ENCODE measurements at places on chromosomes 12 and 14.

DNA sequence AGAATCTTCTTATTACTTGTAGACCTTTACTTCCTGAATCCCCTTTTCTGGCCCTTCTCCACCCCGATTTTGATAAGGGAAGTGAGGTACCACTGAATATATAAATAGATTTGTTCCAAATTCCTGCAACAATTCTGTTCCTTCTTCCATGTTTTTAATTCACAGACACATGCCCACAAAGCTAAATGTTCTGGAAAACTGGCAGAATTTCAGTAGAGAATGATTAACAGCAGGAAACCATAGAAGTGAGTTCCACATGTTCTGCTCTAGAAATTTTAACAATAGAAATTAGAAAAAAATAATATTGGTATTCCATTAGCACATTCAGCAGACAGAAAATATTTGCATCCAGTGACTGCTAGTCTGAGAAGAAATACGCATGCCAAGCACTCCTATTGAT is 139.6 kb downstream of the SLC2A13 start:
- DNase-seq, result no peak

- DNase-seq, result peak; percentile 41
Measured at GRCh38 chr12:45745861-45746277, 16.4 kb downstream of the ARID2 start.

- DNase-seq, result peak; percentile 90
Measured at GRCh38 chr12:16349131-16349460, 1.7 kb downstream of the MGST1 start.

DNA sequence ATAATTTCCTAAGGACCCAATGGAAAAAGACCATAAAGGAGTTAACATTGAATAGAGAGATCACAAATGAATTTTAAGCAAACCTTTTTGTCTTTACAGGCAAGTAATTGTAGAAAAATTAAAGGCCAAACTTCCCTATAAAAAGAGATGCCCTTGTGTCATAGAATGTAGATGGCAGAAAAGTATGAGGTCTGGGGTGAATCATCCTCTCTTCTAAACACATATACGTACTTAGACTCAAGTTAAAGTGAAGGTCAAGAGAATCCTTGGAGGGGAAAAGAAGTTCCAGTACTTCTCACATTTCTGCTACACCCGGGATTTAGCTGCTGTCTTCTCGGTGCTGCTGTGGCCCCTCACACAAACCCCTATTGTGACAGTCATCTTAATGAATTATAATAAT is 116.2 kb upstream of the ARID2 start:
- peak; percentile 14 for DNase-seq

DNA sequence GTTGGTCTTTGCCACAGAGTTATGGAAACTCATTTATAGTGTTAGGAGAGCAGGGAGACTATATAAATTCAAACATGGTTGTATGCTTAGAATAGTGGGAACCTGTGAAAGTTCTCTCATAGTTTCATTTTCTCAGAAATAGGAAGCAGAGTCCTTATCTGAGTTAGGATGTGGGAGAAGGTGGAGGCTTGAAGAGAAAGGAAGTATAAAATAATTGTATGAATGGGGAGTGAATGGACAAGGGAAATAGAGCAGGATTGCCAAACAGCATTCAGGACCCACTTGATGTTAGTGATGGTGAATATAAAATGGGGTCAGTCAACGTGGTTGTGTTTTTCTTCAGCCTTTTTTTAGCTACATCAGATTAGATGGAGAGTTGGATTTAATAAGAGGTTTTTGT is 34.0 kb upstream of the TPH2 start:
- DNase-seq, result peak; percentile 8

GRCh38 chr12:10503460-10503859 is 2.2 kb upstream of the EIF2S3B start:
- no peak for DNase-seq

DNA sequence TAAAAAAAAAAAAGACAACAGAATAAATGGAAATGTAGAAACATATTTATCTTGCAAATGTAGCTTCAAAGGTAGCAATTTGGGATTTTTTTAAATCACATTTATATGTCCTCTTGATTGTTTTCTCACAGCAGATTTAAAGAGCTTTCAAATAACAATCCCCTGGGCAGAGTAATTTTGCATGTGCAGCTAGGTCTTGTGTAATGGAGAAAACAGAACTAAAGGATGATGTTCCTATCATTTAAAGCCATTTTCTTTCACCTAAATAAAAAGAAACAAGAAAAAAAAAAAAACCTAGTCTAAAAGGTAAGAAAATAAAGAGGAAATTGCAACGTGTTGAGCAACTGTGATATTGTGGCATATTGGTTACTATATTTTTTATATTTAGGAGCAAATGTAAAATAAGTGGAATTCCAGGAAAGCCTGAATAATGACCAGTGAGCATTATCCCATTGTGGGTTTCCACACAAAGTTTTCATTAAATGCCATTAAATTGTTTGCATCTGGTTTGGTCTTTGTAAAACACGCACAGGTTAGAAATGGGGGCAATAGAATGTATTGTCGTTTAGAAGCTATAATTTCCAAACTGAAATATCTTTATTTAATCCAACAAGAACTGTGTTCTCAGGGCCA is 215.6 kb downstream of the SLC6A15 start:
- no peak for DNase-seq

- peak; percentile 70 for DNase-seq
Measured at GRCh38 chr12:1093166-1093751, 102.2 kb downstream of the ERC1 start.
